ENCODE measurements at places on chromosomes 2 and 18. TPM values are rescaled to one million over a fixed set of nuclear protein-coding genes. Genes with fewer than 3 reads are reported as not detected.
A peak's percentile ranks its signal among the peaks of the same experiment; 100 is the strongest.

The C2orf15 gene
- not detected for total RNA-seq

DNA sequence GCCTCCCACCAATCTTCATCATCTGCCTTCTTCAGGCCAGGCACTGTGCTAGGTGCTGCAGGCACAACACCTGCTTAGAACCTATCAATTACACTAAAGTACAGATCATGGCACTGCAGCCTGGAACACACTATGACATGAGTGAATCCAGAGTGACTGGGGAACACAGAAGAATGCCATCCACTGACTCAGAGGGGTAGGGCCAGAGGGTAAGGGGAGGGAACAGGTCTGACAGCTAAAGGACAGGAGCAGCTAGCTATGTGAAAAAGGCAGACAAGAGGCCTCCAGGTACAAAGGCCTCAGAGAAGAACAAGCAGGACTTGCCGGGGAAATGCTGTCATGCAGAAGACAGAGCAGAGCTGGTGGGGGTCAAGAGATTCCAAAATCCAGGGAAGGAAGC lies 53.3 kb upstream of the ACAA2 start:
- no peak for DNase-seq

DNA sequence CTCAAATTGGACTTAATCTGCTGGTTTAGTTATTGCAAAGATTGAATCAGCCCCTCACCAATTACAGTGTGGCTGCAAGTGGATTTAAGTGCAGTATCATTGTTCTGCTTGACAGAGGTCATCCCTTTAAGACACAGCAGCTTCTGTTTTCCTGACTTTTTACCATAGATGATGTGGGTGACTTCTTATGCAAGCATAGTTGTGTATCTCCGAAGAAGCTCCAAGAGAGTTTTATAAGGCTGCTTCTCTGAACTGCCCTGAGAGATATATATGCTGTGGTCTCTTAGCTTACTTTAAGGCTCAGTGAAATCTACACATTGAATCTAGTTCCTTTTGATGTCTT lies 3.5 kb downstream of the TRIB2 start:
- no peak for DNase-seq

- no peak for DNase-seq
Observed at GRCh38 chr2:1238598-1239138, 174.6 kb upstream of the TPO start.

- DNase-seq = peak; percentile 41
Observed at GRCh38 chr2:228681426-228681825, 499.9 kb upstream of the SPHKAP start.
